ENCODE measurements at places on chromosomes 16 and 17.

- no peak for DNase-seq
Measured at GRCh38 chr16:65763640-65764305, 602.7 kb upstream of the CDH5 start.

GRCh38 chr16:75482434-75483205 is 12.6 kb downstream of the CHST6 start:
- peak; percentile 14 for DNase-seq

DNA sequence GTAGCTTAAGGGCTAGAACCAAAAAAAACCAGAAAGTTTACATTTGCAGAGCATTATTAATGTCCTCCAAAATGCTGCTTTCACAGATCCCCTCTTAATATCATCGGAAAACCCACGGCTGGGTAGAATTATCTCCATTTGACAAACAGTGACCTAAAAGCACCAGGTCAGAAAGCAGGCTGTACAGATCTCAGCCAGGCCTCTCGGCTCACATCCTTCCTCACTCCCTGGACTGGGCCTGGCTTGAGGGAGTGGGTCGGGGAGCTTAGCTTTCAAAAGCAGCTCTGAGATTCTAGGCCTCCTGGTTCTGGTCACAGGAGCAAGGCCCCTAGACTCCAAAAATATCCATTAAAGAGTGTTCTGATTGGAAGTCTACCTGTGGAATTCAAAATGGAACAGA is 9.1 kb upstream of the SLC12A3 start:
- DNase-seq: no peak

GRCh38 chr17:7137171-7137943 is 22.7 kb upstream of the ASGR2 start:
- DNase-seq: peak; percentile 55

GRCh38 chr17:64345689-64346376 is 44.8 kb downstream of the PECAM1 start:
- peak; percentile 72 for DNase-seq

- DNase-seq: no peak
Measured at GRCh38 chr16:83134638-83135037, 507.9 kb downstream of the CDH13 start.

- no peak for DNase-seq
Measured at GRCh38 chr17:76752006-76752405, 14.1 kb downstream of the MFSD11 start.

DNA sequence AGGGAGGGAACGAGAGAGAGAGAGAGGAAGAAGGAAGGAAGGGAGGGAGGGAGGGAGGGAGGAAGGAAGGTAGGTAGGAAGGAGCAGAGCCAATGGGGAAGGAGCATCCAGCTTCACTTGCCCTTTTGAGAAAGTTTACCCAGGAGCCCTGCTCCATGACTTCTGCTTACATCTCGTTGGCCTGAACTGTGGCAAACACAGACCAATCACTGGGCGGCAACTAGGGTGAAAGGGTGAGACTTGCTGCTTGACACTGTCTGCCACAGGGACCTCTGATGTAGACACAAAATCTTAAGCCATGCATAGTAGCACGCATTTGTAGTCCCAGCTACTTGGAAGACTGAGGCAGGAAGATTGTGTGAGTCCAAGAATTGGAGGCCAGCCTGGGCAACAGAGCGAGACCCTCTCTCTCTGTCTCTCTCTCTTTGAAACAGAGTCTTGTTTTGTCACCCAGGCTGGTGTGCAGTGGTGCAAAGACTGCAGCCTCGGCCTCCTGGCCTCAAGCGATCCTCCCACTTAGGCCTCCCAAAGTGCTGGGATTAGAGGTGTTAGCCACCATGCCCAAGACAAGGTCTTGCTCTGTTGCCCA is 19.5 kb upstream of the TUBG2 start:
- no peak for DNase-seq

- DNase-seq: no peak
Measured at GRCh38 chr17:70132505-70132904, 36.8 kb upstream of the KCNJ2 start.

- DNase-seq: no peak
Measured at GRCh38 chr16:84838383-84838948, 18.7 kb downstream of the CRISPLD2 start.

DNA sequence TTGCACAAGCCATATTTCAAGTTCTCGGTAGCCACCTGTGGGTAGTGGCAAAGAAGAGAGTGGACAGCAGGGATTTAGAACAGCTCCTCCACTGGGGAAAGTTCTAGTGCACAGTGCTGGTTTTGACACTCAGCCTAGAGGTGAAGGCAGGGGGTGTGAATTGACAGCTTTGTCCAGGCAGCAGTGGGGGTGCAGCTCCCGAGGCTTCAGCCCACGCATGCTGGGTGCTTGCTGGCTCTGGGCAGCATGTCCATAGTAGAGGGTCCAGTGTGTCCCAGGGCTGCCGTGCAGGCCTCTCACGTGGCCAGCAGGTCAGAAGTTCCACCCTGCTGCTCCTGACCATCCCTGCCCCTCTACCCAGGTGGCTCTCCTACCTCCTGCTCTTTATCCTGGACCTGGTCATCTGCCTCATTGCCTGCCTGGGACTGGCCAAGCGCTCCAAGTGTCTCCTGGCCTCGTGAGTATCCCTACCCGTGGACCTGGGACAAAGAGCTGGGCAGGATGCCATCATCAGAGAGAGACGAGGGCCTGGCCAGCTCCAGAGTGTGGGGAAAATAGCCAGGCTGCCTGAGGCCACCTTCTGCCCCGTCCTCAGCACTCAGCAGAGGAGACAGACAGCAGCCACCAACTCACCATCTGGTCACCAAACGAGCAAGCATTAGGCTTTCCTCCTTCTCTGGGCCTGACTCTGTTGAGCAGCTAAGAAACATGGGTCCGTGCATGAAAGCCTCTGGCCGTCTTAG is 29.8 kb downstream of the TTYH2 start:
- DNase-seq: no peak

DNA sequence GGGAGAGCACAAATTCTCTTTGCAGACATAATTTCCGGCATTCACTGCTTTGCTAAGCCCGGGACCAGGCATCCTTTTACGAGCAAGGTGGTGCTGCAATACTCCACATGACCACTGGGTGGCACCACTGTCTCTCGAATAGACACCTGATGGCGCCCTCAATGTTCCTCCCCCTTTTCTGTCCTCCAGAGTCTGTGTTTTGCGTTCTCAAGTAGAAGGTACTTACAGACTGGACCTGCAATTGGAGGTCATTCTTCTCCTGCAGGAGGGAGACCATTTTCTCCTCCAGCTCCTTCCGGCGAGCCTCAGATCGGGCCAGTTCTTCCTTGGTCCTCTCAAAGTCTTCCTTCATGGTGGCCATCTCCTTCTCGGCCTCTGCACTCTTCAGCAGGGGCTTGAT is 45.2 kb downstream of the MYH13 start:
- DNase-seq: peak; percentile 49

GRCh38 chr16:29745853-29746345 is at the start of gene C16orf54:
TSS of gene C16orf54 (minus strand) at chr16:29745990. CDS start at chr16:29744951, 1,039 bp downstream.
- no peak for DNase-seq

DNA sequence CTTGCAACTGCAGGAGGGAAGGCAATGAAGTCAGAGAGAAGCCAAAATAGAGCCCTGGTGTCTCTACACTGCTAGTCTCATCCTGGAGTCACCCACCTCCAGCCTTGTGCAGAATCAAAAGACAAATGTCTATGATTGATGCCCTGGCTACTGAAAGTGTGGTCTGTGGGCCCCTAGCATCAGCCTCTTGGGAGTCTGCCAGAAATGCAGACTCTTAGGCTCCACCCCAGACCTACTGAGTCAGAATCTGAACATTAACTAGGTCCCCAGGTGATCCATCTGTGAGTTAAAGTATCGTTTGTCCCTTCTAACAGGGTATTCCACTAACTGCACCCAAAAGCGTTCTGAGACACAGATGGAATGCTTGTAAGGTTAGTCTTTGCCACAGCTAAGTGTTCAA is 21.2 kb downstream of the EARS2 start:
- DNase-seq: no peak

- no peak for DNase-seq
Measured at GRCh38 chr17:28529013-28529400, 22.9 kb downstream of the FOXN1 start.

DNA sequence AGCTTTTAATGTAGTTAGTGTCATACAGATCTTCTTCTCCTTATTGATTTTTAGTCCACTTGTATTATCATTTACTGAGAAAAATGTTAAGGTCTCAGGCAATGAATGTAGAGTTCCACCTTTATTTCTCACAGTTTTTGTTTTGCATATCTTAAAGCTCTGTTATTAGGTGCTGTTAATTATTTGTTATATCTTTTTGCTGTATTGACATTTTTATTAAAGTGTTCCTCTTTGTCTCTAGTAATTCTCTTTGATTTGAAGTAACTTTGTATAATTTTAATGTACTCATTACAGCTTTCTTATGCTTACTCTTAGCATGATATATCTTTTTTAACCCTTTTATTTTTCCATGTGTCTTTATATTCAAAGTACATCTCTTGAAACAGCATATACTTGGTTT is 22.4 kb upstream of the USP43 start:
- no peak for DNase-seq

DNA sequence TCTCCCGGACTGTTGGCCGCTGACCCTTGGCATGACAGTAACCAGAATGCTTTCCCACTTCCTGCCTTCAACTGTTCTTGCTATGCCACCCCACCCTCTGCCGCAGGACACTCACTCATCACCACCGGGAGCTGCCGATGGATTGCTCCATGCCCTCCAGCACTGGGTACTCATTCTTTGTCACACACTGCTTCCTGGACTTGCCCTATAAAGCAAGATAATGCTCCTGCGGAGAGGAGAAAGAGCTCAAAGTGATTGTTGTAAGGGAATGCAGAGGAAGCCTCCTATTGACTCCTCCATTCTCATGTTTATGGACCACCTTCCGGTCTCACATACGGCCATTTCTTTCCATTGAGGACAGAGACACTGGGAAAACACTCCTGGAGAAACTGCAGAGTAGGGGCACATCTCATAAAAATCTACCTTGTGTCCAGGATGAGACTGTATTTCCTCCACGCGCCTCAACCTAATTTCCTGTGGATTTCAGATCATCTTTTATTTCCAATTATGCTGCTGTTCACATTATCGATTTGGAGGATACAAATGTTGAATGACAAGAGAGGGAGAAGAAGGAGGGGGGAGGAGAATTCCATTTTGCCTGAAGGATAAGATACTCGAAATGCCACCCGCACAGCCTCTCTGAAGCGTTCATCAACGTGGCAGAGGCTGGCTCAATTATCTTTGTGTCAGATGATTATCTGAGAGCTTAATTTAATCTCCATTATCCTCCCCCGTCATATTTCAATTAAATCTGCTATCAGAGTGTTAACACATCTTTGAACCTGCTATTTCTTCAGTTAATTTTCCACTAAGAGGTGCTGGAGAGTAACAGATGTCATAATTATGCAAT is 486.1 kb upstream of the SALL1 start:
- peak; percentile 47 for DNase-seq

DNA sequence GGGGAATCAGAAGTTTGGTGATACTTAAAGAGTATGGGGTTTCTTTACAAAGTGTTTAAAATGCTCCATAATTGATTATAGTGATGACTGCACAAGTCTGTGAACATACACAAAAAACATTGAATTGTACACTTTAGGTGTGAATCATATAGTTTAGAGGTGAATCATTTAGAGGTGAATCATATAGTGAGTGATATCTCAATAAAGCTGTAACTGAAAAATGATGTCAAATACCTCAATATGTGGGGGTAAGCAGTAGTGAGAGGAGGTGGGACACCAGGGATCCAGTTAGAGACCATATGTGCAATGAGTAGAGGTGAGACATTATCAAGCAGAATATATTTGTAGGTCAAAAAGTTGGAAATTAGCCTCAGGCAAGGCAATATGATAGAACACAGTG is 264.5 kb downstream of the PMP22 start:
- DNase-seq: no peak

DNA sequence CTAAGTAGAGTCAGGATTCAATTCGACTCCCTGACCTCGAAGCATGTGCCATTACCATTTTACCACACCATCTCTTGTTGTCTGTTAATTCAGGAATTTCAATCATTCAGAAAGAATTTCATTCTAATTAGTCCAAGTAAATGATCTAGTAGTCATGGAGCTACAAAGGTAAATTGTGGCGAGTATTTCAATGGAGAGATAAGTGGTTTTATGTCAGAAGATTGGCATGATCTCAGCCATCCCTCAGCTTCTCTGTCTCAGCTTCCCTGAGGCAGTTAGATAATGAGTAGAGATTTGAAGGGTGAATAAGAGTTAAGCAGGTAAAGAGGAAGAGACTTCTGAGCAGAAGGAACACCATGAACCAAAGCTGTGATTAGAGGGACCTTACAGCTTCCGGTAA is 93.6 kb downstream of the HS3ST4 start:
- no peak for DNase-seq

GRCh38 chr16:2471016-2471652 is at the start of gene NTN3:
TSS of gene NTN3 (plus strand) at chr16:2471297. CDS start at chr16:2471702, 405 bp downstream.
- peak; percentile 90 for DNase-seq

GRCh38 chr16:1363501-1364041 is 11.8 kb downstream of the GNPTG start:
- peak; percentile 34 for DNase-seq

DNA sequence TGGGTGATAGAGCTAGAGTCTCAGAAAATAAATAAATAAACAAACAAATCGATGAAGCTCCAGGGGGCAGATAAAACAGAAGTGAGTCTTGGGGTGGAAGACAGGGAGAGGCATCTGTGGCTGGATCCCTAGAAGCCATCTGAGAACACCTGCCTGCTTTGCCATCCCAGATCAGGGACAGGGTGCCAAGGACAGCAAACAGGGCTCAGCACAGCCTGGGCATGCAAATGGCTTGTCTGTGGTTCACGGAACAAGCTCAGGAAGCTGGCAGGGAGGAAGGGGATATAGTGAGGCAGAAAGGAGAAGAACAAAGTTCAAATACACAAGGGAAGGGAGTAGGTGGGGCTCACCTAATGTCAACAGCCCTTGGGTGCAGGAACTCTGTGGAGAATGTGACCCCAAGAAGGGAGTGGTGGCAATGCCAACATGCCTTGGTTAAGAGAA is 27.5 kb downstream of the TRIM25 start:
- no peak for DNase-seq

GRCh38 chr17:62899361-62899760 is 66.7 kb upstream of the TANC2 start:
- DNase-seq: no peak

DNA sequence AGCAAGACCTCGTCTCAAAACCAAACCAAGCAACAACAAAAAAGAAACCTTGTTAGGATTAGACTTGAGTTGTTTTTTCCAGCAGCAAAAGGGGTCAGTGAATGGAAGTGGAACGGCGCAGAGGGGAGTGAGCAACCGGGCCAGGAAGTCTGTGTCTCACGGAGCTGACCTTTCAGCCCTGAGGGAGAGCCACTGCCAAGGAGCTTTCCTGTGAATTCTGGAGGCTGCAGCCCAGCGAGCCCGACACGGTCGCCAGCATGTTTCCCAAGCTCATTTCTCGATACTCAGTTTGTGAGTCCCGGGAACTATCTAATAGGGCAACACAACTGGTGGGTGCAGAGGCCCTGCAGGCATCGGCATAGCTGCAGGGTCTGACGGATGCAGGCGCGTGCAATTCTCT is 19.6 kb downstream of the TELO2 start:
- no peak for DNase-seq

Measured in NCI-H2171 treated with DMSO at 0.1 percent for 48 hours (cell line).